ENCODE measurements at places on chromosomes 1 and 21.

- DNase-seq = peak; percentile 54
Measured at GRCh38 chr1:201023517-201023902, at the start of gene KIF21B. TSS of gene KIF21B (minus strand) at chr1:201023714. CDS start at chr1:201023383, 331 bp downstream.

- no peak for DNase-seq
Measured at GRCh38 chr1:34806396-34806795, 13.6 kb downstream of the GJA4 start.

- no peak for DNase-seq
Measured at GRCh38 chr1:183034682-183035081, 11.5 kb downstream of the LAMC1 start.

DNA sequence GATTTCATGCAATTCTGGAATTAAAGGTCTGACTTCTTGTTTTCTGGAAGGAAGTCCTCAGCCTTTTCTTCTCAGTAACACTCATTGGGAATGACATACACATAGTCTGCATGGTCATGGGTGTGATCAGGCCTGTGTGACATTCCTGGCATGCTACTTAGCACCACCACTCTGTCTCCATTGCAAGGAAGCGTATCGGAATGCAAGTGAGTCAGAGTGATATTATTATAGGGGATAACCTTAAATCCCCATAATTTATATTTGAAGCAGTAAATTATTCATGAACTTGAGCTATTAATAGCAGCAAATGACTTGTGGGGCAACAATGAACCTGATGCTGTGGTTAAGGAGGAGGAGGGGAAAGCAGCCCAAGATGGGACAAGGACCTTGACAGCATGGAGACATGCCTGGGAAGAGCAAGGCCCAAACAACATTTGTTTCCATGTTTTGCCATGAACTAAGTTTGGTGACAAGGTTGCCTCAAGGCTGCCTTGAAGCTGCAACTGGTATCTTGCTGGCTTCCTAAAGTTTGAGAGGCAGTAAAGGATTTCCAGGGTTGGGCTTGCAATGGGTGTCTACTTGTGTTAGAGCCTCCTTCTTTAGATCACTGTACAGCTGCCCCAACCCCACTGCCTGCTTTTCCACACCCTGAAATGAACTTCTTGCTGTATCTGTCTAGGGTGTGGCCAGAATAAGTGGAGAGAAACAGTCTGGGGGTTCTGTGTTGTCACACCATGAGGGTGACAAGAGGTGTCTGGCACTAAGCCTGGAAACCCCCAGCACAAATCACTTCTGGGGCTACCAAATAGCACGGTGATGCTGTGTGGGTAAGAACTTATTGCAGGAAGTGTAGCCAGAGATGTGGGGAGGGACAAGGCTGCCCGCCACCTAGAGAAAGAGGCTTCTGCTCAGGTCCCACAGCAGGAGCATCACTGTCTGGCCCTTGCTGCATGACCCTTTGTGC, 4.6 kb downstream of the MAB21L3 start:
- no peak for DNase-seq

- DNase-seq = no peak
Measured at GRCh38 chr1:12185036-12185917, 18.5 kb downstream of the TNFRSF1B start.

GRCh38 chr1:18041102-18041501, 66.5 kb upstream of the IGSF21 start:
- DNase-seq = no peak

- no peak for DNase-seq
Measured at GRCh38 chr1:6634371-6635052, 9.8 kb downstream of the THAP3 start.

DNA sequence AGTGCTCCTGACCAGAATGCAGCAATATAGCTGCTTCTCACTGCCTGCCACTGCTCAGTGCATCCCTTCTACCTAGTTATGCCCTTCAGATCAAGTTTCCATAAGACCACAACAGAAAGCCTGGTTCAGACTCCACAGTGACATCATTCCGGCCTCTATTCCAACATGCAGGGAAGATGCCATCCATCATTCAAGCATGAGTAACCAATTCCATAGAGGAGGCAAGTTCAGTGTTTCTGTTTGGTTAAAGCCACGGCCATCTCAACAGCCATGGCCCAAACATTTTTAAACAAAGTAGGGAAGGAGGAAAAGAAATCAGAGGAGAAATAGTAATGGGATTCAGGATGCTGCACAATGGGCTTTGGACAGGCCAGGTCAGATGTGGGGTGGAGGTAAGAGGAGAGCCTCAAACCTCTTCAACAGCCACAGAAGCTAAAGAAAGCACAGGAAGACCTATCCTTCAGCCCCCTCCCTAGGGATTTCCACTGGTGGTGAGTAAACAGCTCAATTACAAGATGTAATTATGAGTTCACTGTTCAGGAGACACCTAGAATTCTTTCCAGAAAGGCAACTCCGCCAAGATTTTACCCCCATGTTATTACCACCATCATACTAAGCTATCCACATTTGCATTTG, 484.9 kb downstream of the SETD4 start:
- DNase-seq = no peak

DNA sequence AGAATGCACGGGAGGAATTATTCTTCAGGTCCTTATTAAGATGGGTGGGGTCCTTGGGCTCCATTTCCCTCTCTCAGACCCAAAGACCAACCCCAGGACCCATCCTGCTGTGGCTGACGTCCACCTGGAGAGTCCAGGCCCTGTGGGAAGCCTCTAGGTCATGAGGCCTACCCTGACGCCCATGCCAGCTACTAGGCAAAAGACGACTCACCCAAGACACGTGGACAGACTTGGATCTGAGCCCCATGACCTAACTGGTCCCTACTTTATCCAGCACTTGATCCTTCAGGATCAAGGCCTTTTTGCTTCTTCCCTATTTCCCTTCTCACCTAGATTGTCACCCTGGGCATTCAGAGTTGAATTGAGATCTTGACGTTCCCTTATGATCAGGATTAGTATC, 56.0 kb upstream of the CASZ1 start:
- no peak for DNase-seq

- no peak for DNase-seq
Measured at GRCh38 chr1:244104309-244105060, 53.4 kb downstream of the ZBTB18 start.

- no peak for DNase-seq
Measured at GRCh38 chr21:34182436-34182835, 109.1 kb downstream of the MRPS6 start.

DNA sequence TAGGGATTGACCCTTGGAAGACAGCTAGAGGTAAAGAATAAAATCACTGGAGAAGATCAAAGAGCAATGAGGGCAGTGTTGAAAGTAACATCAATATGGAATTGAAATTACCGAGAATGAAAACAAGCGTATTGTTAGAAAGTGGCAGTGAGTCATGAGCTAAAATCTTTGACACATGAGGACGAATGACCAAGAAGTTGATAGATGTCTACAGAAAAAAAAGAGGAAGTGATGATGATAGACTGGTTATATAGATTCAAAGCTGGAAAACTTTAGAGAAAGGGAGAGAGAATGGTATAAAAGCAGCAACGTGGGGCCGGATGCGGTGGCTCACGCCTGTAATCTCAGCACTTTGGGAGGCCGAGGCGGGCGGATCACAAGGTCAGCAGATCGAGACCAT, 12.5 kb upstream of the DNM3 start:
- DNase-seq = no peak

- no peak for DNase-seq
Measured at GRCh38 chr1:10905841-10906655, 106.4 kb upstream of the TARDBP start.

DNA sequence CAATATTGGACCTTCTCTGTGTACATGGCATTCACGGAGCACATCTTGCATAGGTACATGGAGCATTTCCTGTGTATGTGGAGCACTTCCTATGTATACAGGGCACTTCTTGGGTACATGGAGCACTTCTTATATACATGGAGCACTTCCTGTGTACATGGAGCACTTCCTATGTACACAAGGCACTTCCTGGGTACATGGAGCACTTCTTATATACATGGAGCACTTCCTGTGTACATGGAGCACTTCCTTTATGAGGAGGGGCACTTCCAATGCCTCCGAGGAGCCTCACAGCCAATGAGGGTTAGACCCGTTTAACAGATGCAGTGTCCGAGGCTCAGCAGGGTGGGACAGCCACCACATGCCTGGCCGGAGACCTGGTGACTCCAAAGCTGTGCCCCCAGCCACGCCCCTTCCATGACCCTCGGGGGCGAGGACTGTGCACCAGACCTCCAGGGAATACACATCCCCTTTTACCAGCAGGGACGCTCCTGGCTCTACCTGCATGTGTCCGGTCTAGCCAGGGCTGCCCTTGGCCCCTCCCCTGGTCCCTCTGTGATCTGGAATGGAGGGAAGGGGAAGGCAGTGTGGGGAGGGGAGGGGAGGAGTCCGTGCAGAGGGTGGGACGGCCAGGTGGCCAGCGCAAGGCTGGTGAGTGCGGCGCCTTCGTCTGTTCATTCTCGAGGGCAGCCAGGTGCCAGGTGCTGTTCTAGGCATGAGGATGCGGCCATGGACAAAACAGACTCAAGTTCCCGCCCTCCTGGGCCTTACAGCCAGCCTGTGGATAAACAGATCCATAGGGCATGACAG, 195.1 kb upstream of the TMEM51 start:
- DNase-seq = no peak

DNA sequence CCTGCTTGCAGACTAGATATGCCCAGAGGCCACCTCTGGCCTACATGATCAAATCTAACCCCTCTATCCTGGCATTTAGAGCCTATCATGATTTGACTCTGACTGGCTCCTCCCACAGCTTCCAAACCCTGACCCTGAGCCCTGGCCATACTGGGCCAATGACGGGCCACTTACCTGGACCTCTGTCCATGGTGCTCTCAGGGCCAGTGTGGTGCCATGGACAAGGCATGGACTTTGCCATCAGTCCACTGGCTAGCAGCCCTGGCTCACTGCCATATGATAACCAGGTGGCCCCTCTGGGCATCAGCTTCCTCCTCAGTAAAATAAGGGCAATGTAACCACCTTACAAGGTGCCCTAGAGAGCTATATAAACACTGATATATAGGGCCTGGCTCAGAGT, 713.4 kb downstream of the PTPRU start:
- no peak for DNase-seq

DNA sequence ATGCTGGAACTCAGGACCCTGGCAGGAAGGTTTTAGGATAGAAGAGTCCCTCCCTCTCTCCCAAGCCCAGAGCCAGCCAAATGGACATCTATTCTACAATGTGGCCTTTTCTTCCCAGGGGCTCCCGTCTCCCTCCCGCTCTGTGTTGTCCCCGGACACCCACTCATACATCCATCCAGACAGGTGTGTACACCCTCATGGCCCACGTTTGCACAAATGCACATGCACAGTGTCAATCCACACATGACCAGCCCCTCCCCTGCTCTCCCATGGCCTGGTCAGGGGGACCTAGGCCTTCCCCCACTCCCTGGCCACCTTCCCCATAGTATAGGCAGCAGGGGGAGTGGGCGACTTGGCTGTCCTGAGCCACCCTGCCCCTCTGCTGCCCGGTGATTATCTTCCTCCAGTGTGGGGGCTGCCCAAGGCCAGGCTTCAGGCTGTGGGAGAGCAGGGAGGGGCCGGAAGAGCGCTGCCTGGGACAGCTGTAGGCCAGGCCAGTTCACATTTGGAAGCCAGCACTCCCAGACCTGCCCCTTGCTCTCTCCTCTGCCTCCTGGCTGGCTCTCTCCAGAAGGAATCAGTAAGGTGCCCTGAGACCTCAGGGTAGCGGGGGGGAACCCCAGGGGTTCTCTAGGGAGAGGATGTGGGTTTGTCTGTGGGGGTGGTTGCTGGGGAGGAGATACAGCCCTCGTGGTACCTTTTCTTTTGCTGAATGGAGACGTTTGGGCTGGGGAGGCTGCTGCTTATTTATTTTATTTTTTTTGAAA, 4.1 kb upstream of the PTPN7 start:
- DNase-seq = no peak

GRCh38 chr1:155173478-155174323, at the start of gene TRIM46:
TSS of gene TRIM46 (plus strand) at chr1:155173849. CDS start at chr1:155173967, 118 bp downstream.
- no peak for DNase-seq

GRCh38 chr1:194342484-194343262, 1156.3 kb upstream of the B3GALT2 start:
- DNase-seq = no peak

GRCh38 chr1:171250263-171250662, 2.0 kb downstream of the FMO1 start:
- no peak for DNase-seq

DNA sequence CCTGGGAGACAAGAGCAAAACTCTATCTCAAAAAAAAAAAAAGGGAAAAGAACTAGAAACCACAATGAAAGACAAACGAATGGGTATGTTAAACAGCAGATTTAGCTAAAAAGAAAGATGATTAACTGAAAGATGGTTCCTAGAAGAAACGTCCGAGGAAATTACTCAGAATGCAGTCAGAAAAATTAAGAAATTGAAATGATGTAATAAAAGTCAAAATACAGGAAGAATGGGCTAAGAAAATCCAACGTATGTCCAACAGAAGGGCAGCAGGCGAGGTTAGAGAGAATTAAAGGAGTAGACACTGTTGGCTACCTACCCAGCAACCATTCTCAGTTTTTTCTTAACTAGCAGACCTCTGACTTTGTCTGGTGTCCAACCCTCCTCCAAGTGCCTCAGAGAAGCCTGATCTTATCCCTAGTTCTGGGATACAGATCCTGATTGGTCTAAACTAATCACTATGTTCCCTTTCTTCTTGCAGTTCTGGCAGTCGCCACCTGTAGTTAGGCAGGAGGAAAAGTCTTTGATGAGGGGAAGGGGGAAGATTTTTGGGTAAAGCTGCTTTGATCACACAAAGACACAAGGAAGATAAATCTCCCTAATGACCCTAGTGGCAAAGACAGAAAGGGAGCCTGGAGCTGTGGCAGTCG, 25.7 kb downstream of the GPR161 start:
- DNase-seq = no peak

DNA sequence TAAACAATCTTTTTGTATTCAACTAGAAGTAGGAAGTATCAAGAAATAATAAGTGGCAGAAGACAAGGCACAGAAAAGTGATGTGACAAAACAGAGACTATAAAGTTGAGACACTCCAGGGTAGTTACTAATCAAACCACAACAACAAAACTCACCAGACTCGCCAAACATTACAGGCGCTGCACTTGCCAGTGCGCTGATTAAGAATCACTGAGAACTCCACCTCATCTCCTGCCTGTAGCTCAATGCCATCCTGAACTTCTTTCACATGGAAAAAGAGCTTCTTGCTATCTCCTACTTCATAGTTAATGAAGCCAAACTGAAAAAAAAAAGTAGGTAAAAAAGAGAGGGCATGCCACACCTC, 2.8 kb upstream of the NRAS start:
- DNase-seq = no peak

GRCh38 chr1:230186003-230186863, 119.2 kb downstream of the GALNT2 start:
- DNase-seq = no peak

- DNase-seq = no peak
Measured at GRCh38 chr21:45600248-45600647, 43.3 kb upstream of the PCBP3 start.

DNA sequence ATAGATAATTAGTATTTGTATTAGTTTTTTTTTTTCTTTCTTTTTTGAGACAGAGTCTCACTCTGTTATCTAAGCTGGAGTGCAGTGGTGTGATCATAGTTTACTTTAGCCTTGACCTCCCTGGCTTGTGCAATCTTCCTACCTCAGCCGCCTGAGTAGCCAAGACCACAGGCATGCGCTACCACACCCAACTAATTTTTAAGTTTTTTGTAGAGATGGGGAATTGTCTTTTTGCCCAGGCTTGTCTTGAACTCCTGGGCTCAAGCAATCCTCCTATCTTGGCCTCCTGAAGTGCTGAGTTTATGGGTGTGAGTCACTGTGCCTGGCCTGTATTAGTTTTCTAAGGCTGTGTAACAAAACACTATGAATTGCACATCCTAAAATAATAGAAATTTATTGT, 58.3 kb downstream of the MSH4 start:
- no peak for DNase-seq

- no peak for DNase-seq
Measured at GRCh38 chr21:38773099-38774061, 32.3 kb upstream of the ETS2 start.

- DNase-seq = no peak
Measured at GRCh38 chr1:22658385-22659163, 5.5 kb downstream of the C1QB start.

Data from DMS 273 treated with DMSO at 0.1 percent for 48 hours (cell line).